ENCODE measurements at places on chromosomes 7 and 10.

- no peak for DNase-seq
Observed at GRCh38 chr10:12194752-12195271, 879 bp downstream of the NUDT5 start.

DNA sequence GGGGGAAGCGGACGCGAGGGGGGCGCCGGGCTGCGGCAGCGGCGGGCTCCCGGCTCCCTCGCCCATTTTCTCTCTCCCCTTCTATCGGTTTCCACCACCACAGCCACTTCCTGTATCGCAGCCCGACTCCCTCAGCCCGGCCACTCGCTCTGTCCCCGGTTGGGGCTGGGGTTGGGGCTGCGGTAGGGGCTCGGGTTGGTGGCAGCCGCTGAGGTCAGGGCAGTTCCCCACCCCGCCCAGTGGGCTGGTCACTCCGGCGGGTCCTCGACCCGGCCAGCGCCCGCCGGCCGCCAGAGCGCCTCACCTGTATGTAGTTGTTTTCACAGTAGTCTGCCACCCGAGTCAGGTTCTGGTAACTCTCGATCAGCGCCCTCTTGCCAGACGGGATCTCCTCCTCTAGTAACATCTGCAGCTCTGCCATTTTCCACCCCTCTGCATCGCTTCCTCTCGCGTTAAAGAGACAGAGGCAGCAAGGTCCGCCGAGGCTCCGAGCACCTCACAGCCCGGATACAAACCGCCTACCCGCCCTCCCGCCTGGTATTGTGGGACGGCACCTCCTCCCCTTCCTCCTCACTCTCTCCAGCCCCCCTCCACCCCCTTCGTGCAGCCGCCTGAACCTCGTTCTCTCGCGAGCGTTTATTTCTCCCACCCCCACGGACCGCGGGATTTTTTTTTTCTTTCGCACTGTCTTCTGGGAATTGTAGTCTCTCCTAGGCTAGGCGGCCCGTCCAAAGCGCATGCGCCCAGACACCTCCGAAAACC, at the start of gene ABI1:
ABI1 (minus strand) TSS at position 516 of the 762 bp plus-strand sequence; CDS start at position 421, 95 bp downstream.
- peak; percentile 97 for DNase-seq

- no peak for DNase-seq
Observed at GRCh38 chr10:69681436-69681835, 51.4 kb downstream of the FAM241B start.

DNA sequence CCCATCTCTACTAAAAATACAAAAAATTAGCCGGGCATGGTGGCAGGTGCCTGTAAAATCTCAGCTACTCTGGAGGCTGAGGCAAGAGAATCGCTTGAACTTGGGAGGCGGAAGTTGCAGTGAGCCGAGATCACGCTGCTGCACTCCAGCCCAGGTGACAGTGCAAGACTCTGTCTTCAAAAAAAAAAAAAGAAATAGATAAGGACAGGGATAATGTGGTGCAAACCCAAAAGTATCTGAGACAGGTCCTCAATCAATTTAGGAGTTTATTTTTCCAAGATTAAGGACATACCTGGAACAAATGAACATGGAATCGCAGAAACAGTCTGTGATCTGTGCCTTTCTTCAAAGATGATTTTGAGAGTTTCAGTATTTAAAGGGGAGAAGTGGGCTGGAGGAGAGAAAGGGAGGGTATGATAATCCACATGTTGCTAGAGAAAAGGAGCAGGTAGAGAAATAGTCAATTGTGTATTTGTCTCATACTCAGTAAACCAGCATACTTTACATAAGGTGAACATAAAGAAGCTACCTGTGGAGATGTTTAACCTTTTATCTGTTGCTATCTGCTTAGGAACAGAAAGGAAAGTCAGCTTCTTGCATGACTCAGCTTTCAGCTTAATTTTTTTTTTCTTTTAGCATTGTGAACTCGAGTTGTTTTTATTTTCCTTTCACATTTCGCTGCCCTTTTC, 4.9 kb upstream of the MTPN start:
- DNase-seq = no peak

DNA sequence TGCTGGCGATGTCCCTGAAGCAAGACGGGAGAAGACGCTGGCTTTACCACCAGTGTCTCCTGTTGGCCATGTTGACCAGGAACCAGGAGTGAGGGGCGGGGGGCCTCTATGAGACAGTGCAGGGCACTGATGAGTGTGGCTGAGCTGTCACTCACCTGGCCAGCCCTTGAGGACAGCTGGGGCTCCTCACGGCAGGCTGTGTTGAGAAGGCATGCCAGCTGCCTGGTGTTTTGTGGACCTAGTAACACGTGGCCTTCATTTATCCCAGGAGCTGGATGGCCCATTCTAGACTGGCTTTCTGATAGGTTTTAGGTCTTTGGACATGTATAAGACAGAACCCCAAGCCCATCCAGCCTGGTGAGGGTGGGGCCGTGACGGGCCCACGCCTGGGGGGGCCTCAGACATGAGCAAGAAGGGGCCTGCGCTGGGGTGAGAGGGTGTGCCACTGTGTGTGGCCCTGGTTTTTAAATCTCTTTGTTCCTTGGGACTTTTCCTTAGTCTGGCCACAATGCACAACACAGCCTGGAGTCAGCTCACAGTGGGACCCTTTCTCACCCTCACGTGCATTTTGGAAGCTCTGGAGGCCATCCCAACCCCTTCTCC, 10.5 kb downstream of the RHBDD2 start:
- DNase-seq = no peak

GRCh38 chr10:29795850-29796249, 161.1 kb upstream of the SVIL start:
- DNase-seq = no peak

DNA sequence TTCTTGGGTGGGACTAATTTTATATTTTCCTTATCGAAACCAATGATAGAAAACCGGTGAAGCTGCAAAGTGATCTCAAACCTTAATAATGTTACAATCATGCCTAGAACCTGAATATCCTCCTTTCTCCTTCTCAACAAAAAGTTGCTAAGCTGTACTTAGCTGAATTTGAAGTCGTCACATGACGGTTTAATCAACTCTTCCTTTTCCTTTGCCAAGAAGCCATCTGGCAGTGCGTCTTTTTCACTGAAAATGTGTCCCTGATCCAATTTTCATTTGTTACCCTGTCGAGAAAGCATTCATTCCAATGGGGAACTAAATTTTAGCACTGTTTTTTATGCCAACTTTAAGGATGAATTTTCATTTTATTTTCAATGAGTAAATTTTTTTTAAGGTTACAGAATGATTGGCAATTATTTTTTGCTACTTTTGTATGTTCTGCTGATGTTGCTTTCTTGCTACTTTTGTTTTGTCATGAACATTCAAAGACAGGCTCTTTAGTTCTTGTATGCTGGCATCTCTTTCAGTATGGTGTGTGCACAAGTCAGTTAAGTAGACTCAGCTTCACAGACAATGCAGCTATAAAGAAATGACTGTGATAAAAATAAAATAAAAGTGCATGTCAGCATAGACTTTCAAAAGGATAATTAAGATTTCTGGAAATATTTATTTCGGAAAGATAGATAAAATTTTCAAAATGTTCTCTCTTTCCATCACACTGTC, 980.0 kb downstream of the DNAJB9 start:
- DNase-seq = no peak

DNA sequence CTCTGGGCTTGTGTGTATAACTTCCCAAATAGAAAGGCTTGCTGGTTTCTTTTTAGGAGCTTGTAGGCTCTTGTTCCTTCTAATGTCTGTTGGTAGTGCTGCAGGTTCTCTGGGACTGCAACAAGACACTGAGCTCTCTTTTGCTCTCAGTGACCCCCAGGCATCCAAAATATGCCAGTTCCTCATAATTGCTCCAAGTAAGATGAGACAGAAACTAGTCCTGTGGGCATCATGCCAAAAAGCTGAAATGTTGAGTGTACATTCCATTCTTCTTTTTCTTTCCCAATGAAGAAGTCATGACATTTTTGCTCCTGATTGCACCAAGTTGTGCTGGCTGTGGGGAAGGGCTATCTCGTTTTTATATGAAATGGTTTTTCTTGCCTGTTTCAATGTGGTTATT, 7.1 kb upstream of the BTBD16 start:
- no peak for DNase-seq

- DNase-seq = no peak
Observed at GRCh38 chr10:48491392-48492139, 113.3 kb downstream of the ARHGAP22 start.

GRCh38 chr10:29344073-29344820, 55.4 kb downstream of the LYZL1 start:
- DNase-seq = no peak

- DNase-seq = no peak
Observed at GRCh38 chr10:43202657-43203447, 64.0 kb downstream of the RASGEF1A start.

GRCh38 chr7:116809636-116810266, 52.6 kb upstream of the CAPZA2 start:
- no peak for DNase-seq

GRCh38 chr7:26162431-26162830, 10.4 kb downstream of the NFE2L3 start:
- no peak for DNase-seq

GRCh38 chr10:48605786-48606529, 1.1 kb upstream of the ARHGAP22 start:
- no peak for DNase-seq

DNA sequence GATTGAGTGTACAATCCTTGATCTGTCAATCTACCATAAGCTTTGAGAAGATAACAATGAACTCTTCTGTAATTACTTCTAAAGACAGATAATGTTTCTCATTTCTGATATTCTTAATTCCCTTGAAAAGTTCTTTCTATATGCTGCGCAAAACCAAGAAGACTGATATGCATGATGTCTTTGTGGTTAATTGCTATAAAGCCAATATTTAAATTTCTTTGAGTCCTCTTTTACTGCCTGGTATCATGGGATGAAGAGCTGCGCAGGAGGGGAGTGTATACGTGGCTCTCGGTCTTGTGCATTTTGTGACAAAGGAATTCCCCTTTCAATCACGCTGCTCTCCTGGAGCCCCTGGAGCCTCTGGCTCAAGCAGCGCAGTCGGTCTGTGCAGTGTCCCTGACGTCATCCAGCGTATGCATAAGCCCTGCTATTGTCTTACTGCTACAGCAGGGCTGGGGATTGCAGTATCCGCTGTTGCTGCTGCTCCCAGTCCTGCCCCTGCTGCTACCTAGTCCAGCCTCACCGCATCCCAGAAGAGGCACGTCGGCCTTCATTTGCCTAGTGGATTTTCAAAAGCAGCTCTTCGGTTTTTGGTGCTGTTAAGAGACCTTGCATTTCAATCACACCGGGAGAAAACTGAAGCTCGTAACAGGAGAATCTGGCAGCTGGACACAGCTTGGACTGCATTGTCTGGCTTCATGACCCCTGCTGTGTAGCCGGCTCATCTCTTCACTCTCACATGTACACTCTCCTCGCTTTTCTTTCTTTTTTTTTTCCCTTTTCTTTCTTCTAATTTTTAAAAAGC, 66.7 kb downstream of the ST7 start:
- no peak for DNase-seq

- no peak for DNase-seq
Observed at GRCh38 chr10:75546004-75546403, 114.6 kb downstream of the LRMDA start.

DNA sequence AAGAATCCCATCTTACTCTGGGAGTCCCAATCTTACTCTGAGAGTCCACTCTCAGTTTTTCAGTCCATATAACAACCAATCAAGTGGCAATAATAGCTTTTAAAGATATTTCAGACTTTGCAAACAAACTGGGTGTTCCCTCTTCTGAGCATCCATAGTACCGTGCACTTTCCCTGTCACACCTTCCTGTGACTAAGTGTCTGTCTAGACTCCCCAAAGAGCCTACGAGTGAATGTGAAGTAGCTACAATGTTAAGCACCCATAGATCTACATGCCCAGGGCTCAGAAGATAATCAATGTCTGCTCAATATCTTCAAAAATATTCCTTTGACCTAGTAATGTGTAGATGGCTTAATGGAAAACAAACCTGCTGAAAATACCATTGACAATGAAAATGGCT, 95.6 kb upstream of the ASAH2 start:
- no peak for DNase-seq
